Spleen (tissue), 13 donors: ENCODE measurements at places on chromosomes 7 and 10. TPM values are rescaled to one million over a fixed set of nuclear protein-coding genes. Genes with fewer than 3 reads are reported as not detected.

The SPDYE9 gene
- total RNA-seq, result not detected

GRCh38 chr7:73921623-73922528 is 60.9 kb downstream of the TMEM270 start:
- peak; percentile 42 for DNase-seq

The BICC1 gene
- 3.5 TPM for total RNA-seq

DNA sequence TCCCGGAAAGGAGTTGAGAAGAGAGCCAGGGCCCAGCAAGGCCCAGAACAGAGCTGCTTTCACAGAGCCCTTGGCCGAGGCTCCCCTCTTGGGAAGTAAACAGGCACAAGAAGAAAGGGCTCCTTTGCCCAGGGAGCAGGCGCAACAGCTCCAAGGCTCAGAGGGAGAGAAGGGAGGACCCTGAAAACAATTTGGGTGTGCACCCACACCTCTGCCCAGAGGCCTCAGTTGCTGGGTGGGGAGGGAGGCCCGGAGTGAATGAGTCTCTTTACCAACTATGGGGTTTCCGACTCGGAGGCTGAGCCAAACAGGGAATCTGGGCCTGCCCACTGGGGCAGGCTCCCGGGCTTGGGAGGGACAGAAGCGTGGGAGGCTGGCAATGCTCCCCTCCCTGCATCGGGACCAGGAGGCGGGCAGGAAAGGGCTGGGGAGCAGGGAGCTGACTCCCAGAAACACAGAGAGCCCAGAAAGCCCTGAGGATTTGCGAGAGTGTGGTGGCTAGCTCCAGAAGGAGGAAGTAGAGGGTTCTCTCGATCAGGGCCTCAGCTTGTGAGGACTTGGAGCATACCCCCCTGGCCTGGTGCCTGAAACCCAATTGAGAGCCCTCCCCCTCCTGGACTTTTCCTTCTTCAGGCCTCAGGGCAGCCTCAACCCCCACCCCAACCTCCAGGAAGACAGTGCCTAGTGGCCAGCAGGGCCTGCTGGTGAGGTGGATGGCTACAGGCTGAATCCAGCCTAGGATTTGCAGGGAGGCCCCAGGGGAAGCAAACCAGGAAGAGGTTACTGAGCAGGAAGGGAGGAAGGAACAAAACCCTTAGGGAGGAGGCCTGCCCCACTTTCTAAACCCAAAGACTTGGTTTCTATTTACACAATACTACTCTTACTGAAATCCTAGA is 6.2 kb downstream of the C10orf105 start:
- peak; percentile 83 for DNase-seq

DNA sequence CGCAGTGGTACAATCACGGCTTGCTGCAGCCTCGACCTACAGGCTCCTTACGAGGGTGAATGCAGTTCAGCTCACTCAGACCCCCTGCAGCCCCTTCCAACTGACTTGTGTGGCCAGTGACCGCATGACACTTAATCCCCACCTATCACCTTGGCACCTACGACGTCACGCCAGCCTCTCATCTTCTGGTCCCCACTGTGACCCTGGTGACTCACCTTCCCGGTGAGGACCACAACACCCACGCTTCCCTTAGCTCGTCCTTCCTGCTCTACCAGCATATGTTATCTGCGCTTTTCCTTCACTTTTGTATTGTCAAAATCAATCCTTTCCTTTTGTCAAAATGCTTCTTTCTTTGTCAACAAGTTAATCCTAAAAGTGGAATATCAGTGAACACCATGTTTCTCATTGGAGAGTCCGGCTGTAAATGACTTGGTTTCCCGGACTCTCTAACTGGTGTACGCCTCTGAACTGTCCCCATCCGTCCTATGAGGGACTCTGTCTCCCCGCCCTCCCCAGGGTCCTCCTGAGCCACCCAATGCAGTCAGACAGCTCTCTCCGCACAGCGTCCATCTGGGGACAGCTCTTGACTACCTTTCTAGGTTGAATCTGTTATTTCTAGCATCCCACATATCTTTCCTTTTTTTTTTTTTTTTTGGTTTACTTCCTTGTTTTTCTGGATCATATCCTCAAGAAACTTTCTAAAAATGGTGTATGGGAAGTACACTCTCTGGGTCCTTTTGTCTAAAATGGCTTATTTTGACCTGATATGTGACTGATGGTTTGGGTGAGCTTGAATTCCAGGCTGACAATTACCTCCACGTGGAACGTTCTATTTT is 37.3 kb downstream of the CFAP46 start:
- DNase-seq, result peak; percentile 37

GRCh38 chr10:111486346-111486745 is 409.5 kb downstream of the ADRA2A start:
- no peak for DNase-seq

DNA sequence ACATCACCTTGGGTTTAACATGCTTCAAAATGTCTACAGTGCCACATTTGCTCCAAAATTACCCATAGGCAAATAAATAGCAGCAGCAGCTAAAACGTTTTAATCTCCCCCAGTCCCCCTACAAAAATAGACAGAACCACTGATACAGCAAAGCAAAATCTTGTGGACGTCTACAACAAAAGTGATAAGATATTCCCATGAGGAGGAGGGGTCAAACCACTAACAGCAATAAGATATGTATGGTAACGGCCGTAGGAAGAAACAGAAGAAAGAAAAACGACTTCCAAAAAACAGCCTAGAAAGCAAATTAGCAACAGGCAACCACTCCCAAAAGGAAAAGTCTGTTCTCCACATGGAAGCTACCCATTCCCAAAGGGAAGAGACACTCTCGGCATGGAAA is 34.5 kb upstream of the ST8SIA6 start:
- DNase-seq, result no peak

DNA sequence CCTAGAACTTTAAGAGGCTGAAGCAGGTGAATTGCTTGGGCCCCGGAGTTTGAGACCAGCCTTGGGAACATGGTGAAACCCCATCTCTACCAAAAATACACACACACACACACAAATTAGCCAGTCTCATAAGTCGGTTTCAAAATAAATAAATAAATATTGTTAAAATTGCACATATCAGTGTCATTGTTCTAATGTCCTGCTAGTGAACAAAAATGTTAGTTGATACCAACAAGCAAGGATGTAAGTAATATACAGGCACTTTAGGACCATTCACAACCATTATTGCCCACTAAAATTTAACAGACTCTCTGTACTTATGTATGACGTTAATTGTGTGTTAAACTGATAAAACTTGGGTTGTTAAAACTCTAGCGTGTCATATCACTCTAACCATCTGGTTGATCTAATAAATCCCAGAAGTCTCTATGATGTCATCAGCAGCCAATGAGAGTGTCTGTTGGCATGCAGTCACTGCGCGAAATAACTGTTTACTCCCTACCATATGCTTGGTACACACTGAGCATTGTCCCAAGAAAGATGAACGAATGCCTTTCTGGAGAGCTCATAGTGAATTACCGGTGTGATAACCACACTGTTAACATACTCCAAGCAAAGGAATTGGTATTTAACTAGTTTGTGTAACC is 30.4 kb upstream of the OTUD1 start:
- no peak for DNase-seq

DNA sequence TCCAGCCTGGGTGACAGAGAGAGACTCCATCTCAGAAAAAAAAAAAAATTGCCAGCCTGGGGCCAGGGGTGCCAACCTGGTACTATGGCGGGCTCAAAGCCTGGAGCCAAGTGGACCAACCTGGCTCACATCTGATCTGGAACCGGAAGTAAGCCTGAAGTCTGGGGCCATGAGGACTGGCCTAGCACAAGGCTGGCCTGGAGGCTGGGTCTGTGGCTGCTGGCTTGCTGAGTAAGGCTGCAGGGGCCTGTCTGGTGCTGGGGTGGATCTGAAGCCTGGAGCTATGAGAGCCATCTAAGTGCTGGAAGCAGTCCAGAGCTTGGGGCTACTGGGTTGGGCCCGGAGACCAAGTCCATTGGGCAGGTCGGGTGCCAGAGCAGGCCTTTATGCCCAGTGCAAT is 84.9 kb downstream of the CCDC3 start:
- DNase-seq, result no peak

The OGDHL gene
- total RNA-seq, result not detected

The FAM107B gene
- total RNA-seq, result 81.2 TPM

- peak; percentile 46 for DNase-seq
These were observed 2.3 kb downstream of the DENND2A start for GRCh38 chr7:140638173-140638791.

DNA sequence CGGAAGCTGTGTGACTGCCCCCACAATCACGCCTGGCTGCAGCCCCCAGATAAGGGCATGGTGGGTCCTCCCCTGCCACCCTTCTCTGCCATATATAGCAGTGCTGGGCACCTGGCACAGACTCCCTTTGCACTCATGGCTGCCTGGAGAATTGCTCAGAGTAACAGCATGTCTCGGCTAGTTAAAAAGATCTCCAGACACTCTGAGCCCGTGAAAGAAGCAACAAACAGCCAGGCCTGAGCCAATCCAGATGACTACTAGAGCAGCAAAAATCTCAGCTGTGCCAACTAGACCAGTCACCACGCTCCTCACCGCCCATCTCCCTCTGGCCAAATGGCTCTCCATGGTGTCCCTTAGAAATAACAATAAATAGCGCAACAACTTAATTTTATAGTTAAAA is 71.3 kb downstream of the PARD3 start:
- no peak for DNase-seq

- no peak for DNase-seq
These were observed 25.6 kb upstream of the NPS start for GRCh38 chr10:127523476-127523875.

GRCh38 chr10:48439031-48439430 is 132.6 kb downstream of the MAPK8 start:
- no peak for DNase-seq

DNA sequence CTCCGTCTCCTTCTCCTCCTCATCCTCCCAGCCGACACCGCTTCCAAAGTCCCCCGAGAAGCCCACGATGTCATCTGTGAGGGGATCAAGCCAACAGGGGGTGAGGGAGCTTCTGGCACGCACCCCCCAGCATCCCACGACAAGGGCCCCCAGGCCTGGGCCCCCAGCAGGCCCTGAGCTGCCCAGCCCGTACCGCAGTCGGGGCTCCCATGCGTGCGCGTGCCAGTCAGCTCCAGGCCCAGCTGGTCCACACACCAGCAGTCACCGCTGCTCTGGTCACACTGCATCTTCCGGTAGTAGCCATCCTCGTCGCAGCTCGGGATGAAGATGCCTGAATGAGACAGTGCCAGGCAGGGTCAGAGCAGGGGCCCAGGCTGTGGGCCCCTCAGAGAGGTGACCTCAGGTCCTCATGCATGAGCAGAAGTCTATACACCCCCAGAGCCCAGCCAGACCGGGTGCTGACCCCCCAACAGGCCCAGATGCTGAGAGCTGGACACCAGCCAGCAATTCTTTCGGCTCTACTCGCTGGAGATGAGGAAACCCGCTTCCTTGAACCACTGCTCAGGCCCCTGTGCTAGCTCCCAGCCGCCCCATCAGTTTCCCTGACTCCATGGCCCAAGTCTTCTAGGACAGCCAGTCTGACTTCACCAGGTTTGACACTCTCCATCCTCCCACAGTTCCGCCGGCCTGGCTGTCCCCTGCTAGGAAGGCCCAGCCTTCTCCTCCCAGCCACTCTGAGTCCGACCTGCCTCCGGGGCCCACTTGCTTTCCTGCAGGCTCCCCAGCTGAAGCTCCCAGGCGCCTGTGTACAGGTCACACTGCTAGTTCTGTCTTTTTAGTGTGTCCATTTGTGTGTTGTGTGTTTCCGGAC is 25.3 kb downstream of the SPOCK2 start:
- peak; percentile 71 for DNase-seq

The C10orf120 gene
- total RNA-seq, result not detected

The LRRC17 gene
- total RNA-seq, result 0.94 TPM
